ENCODE measurements at places on chromosomes 5 and 9.
A peak's percentile ranks its signal among the peaks of the same experiment; 100 is the strongest.

GRCh38 chr5:153777681-153778581 is 260.8 kb downstream of the FAM114A2 start:
- no peak for DNase-seq

DNA sequence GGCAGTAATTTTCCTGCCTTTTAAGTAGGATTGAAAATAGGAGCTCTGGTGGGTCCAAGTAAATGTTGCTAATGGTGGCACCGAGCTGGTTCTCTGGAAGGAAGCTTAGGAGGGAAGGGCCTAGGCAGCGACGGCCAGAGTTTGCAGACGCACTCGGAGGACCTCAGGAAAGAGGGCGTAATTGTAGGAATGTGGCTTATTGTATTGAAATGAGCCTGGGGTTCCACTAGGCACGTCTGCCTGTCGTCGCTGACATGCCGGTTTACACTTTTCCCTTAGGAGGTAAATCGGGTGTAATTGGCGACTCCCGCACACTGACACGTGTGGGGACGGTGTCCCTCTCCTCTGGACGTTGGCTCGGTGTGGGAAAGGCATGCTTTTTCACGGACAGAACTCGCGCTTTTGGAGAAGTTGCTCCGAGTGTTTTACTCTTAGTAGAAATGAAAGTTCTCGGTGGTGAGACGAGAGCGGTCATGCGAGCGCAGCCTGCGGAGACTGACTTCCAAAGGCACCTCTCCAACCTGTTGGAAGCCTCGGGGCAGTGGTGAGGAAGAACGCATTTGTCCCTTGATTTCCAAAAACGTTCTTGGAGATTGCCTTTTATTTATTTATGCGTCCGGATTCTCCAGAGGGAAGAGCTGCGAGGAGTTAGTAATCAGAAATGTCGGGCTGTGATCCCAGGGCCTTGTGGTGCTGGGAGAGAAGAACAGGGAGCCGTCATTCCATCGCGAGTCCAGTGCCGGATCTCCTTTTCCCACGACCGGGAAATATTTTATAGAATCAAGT is 1.3 kb downstream of the NR4A3 start:
- DNase-seq, result no peak

GRCh38 chr5:76257897-76258296 is 145.2 kb upstream of the IQGAP2 start:
- DNase-seq, result no peak

DNA sequence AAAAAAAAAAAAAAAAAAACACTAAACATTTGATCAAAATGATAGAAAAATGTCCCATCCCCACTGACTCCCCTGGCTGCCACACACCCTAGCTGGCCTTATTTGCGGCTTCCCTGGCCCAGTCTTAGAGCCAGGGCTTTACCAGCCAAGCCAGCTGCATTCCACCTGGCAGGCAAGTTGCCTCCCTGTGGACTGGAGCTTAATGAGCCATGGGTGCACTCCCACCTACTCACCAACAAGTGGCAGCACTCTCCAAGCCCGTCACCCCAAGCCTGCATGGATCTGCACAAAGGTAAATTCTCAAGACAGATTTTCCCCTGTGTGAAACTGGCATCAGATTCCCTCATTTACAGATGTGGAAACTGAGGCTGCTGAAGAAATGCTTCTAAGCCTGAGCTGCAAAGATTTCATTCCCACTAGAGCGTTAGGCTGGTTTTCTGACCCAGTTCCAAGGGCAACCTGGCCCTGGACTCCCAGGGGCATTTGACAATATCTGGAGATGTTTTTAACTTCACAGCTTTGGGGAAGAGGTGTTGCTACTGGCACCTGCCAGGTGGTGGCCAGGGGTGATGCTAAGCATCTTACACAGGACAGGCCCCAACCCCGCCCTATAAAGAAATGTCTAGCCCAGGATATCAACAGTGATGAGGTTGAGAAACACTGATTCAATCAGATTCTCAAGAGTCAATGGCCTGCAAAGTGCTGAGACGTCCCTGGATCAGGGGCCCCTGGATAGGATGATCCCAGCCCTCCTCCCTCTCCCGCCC is 21.9 kb upstream of the VDAC1 start:
- peak; percentile 12 for DNase-seq

GRCh38 chr5:59274106-59274636 is 619.4 kb downstream of the PDE4D start:
- DNase-seq, result no peak

DNA sequence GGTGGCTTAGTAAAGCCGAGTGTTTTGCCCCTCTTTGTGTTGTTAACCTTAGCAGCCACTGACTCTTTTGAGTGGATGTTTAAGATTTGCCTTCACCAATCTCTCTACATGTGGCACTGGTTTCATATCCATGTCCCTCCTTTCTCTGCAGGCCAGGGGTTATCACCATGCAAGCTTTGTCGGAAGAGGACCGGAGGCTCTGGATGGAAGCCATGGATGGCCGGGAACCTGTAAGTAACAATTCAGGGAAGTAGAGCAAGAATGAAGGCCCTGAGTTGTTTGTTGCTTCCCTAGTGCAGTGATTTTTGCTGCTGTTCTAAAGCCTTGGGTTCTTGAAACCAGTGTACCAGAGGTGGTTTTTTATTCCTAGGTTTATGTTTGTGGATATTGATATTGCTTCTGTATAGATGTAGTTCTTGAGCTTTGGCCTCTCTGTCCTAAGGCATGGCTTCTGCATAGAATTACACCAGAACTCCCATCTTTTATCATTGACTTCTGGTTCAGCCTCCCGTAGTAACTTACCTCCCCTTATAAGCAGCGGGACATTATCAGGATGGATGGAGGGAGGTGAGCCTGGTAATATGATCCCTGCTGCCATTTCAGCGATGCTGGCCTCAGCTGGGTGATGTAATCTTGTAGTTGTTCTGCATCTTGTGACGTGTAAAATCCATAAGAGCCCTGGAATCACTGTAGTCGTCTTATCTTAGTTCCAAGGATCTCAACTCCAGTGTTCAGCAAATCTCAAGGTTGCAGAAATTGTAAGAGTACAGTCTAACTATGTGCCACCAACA is 161.9 kb downstream of the ARHGAP26 start:
- DNase-seq, result no peak

- no peak for DNase-seq
These were observed 44.5 kb upstream of the PRSS3 start for GRCh38 chr9:33750839-33751339.

GRCh38 chr5:68347536-68347935 is 132.0 kb downstream of the PIK3R1 start:
- no peak for DNase-seq

GRCh38 chr5:57566914-57567313 is 84.3 kb upstream of the ACTBL2 start:
- no peak for DNase-seq

- no peak for DNase-seq
These were observed 433.2 kb upstream of the NMUR2 start for GRCh38 chr5:152838241-152838786.

- DNase-seq, result no peak
These were observed 89.8 kb downstream of the ANKRD55 start for GRCh38 chr5:56143373-56143714.

DNA sequence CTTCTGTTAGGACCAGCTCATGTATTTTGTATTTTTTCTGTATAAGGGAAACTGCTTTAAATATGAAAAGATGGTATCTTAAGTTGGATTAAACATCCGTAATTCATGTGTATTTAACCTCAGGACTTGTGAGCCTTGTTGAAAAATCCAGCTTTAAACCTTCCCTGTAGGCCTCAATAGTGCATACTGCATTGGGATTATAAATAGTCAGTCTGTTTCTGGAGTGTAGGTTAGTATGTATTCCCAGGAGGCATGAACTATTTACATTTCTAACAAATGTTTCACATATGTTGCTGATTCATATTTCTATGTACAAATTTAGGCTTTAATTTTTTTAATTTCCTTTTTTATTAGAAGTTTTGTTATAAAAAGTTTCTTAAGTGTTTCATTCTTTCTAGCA is 137.9 kb upstream of the GRHPR start:
- no peak for DNase-seq

- DNase-seq, result no peak
These were observed 6.7 kb downstream of the VDAC1 start for GRCh38 chr5:133998042-133998441.

GRCh38 chr5:22226423-22226822 is 626.7 kb downstream of the CDH12 start:
- DNase-seq, result no peak

- DNase-seq, result no peak
These were observed 282.7 kb downstream of the GAS1 start for GRCh38 chr9:86664603-86665002.

DNA sequence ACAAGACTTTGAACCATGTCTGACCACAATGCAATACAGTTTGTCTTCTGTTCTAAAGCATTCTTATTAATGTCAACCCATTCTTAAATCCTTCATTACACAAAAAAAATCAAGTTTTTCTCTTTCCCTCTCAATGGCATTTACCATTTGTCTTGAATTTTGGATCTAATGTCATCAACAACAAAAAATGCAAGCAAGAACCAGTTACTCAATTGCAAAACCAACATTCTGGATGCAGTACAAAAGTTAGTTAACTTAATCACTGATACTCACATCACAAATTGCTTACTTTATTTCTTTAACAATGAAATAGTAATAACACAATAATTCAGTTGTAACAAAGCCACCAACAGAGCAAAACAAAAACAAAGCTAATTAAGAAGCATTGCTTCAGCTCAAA is 6.0 kb downstream of the C9orf40 start:
- no peak for DNase-seq

DNA sequence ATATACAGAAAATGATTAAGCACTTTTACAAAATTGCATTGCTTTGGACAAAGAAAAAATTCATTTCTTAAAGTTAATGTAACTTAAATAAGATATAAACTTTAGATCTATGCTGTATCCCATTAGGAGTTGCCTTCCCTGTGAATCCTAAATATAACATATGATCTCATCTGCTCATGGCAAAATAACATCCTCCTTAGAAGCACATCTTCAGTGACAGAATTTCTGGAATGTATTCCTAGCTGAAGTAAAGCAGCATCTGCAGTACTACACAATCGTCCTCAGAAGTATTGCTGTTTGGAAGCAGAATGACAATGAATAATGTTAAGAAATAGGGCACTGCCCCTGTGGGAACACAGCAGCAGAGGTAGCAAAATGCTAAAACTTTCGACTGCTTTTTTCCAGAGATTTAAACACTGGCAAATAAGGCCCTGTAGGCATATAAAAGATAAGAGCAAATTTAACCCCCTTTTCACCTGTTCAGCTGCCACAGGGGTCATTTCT is 571.0 kb downstream of the PTPRD start:
- DNase-seq, result no peak

- DNase-seq, result no peak
These were observed 81.5 kb downstream of the PALM2AKAP2 start for GRCh38 chr9:109861499-109861898.

GRCh38 chr9:120040896-120041295 is 539.1 kb downstream of the CDK5RAP2 start:
- no peak for DNase-seq

GRCh38 chr5:91357806-91358205 is 25.3 kb downstream of the ARRDC3 start:
- DNase-seq, result no peak

GRCh38 chr9:17269799-17270198 is 135.0 kb downstream of the CNTLN start:
- no peak for DNase-seq

DNA sequence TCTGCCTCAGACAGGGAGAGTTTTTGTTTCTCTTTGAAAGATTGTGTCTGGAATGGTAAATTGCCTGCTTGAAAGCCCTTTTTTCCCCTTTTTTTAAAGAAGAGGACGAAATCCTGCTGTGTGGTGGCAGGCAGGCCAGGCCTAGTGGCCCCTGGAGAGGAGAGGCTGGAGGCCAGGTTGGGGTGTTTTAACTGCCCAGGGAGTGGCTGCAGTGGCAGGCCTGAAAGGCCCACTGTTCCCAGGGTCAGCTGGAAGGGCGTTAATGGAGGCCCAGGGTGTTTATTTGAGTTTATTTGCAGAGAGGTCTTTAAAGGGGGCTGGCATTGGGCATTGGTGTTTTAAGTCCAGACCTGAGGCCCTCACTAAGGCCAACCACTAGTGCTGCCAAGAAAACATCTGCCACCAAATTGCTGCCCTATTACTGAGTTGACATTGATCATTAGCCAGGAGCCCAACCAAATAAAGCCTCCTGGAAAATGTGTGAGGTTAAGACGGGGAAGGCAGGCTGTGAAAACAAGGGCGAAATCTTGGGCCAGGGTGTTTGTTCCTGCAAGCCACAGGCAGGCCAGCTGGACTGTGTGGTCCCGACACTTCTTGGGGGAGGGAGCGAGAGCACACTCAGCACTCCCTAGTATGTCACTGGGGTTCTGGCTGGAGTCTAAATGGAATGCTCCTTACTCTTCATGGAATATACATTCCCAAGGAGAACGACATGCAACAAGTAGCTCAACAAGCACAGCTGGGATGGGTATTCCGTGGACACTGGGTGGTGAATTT is 5.0 kb downstream of the JADE2 start:
- no peak for DNase-seq

- DNase-seq, result no peak
These were observed 7.2 kb upstream of the POU4F3 start for GRCh38 chr5:146331423-146331822.

DNA sequence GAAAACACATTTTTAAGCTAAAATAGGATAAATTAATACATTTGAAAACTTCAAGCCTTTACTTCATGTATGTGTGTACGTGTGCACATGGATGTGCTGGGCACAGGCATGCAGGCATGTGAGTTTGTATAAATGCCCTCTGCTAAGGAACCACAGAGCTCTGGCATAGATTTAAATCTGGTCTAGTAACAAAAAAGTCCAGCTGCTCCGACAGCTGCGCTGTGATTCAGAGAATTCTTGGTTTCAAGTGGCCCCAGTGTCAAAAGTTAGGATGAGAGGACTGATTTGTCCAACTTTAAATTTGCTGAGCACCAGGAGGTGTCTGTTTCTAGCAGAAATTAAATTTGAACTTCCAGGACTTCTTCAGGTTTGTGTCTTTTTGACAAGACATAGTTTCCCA is 203.7 kb upstream of the TUT7 start:
- no peak for DNase-seq

- DNase-seq, result no peak
These were observed 10.3 kb upstream of the DOCK2 start for GRCh38 chr5:169626779-169627178.

DNA sequence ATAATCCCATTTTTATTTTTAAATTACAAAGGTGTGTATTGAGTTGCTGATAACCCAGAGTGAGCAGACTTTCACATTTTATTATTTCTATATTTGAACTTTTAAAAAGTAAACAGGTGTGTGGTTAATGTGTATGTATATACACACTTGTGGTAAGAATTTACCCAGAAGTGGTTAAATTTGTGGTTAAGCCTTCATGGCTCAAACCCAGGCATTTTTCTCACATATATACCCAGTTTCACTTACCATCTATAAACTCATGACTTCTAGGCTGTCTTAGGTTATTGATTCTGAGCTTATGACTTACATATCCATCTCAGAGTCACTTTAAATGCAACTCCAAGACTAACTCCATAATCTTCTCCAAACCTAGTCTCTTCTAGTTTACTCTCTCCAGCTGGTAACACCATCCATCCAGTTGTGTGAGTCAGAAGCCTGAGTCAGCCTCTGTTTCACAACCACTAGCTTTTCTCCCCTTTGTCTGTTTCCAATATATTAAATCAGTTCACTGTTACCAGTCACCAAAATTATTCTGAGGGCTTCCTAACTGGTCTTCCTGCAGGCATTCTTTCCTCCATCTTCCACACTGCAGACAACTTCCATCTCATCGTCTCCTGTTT is 20.2 kb downstream of the ZBED3 start:
- no peak for DNase-seq

GRCh38 chr5:124876983-124877382 is 130.5 kb upstream of the ZNF608 start:
- no peak for DNase-seq

- no peak for DNase-seq
These were observed 229.5 kb upstream of the PAPPA start for GRCh38 chr9:115923903-115924668.
